ENCODE measurements at places on chromosomes 13 and 19.

- DNase-seq = peak; percentile 94
Observed at GRCh38 chr19:50204811-50205675, 1.6 kb downstream of the MYH14 start.

DNA sequence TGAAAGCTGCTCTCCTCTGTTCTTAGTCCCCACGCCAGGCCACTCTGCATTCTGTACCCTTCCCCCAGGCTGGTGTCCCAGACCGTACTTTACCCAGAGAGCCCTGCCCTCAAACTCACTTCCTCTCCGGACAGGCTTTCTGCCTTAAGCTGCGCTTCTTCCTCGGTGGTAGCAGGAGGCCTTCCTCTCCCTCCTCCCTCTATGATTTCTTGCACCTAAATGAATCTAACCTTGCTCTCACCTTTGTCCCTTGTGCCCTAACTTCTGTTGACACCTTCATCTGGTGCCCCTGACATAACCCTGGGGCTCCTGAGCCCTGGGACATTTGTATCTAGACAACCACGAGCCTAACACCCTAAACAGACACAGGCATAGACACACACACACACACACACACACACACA lies 29.6 kb upstream of the CEACAM21 start:
- no peak for DNase-seq

- no peak for DNase-seq
Observed at GRCh38 chr19:46124638-46125115, at the start of gene IGFL3. TSS of gene IGFL3 (minus strand) at chr19:46124688. CDS start at chr19:46124649, 39 bp downstream.

GRCh38 chr19:11814700-11815035 lies 595 bp downstream of the ZNF440 start:
- DNase-seq = peak; percentile 17

DNA sequence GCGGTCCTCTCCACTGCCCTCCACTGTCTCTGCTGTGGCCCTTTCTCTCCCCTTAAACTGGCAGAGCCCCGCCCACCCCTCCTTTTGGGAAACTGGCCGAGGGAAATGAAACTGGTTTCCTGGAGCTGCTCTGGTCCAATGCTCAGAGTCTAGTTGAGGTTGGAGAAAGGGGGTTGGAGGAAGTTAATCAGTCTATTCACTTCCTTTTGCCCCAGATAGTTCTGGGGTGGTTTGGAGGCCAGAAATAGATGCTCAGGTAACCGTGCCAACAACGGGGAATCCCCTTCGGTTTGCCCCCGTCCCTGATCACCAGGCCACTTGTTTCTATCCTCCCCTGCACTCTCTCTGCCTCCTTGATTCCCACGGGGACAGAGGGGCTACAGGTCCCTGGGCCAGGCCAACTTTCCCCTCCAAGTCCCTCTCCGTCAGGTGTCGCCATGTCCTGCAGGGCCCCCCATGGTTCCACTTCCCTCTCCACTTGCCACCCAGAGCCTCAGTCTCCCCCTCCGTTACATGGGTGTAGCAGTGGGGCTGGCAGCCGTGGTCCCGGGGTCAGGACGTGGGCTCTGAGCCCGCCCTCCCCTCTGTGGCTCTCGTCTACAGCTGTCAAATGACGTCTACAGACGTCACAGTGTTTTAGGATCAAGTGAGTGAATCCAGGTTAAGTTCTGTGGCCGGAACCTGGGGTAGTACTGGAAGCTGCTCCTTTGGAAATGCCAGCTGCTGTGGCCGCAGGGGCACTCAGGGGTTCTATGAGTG lies at the start of gene IL4I1:
Gene IL4I1, minus strand, starts transcription at position 25 of the 759 bp plus-strand sequence. CDS start 727 bp downstream, outside the sequence.
- DNase-seq = no peak

- DNase-seq = no peak
Observed at GRCh38 chr19:33248104-33248503, 22.5 kb upstream of the SLC7A10 start.

Data from iPS-NIHi11 (cell line).